ENCODE measurements at places on chromosomes 3 and 15.

DNA sequence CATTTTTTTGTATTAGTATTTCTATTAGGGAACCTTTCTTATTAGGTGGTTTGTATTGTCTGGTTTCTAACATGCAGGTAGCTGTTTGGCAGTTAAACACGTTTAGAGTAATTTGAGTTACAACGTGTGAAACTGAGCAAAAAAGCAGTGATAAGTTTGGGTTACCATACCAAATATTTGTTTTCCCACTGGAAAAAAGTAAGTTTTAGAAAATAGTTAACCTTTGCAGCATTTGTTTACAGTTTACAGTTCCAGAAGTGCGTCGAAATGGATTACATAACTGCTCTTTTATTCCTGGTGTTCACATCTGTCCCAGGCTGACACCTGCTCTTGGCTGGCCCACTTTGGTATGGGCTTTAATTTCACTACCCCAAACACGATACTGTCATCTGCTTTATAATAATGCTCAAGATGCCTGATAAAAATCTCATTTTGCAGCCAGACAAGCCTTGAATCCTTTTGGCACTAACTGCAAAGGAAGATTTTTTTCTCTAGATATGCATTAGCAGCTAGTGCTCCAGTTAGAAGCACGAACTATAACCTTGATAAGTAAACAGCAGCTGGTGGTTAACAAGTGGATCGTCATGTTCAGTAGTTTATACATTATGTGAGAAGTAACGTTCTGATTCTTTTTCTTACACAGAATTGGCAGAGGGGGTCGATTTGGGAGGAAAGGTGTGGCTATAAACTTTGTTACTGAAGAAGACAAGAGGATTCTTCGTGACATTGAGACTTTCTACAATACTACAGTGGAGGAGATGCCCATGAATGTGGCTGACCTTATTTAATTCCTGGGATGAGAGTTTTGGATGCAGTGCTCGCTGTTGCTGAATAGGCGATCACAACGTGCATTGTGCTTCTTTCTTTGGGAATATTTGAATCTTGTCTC, 5.3 kb downstream of the EIF4A2 start:
- DNase-seq = peak; percentile 26

- no peak for DNase-seq
Measured at GRCh38 chr3:194806991-194807630, 121.4 kb downstream of the FAM43A start.

DNA sequence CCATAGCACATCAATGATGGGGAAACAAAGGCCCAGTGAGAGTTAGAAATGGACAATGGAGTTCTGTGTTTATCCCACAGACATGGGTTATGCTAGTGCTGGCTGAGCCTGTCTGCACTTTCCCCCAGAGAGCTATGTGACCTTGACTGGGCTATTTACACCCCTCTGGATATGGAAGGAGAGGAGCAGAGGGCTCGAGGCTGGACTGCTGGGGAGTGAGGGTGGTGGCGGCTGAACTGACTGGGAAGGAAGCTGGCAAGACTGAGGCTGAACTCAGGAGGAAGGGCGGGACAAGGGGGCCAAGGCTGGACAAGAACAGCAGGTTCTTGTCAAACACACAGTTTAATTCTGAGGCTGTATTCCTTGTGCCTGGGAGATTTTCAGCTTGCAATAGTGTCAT, 10.8 kb upstream of the INSYN1 start:
- DNase-seq = no peak

- DNase-seq = no peak
Measured at GRCh38 chr3:185251272-185251671, 2.6 kb downstream of the EHHADH start.

- DNase-seq = peak; percentile 44
Measured at GRCh38 chr3:46923559-46924350, 46.2 kb downstream of the PTH1R start.

All from activated CD4-positive, alpha-beta T cell treated with anti-CD3 and anti-CD28 coated beads, Interleukin-10, Interleukin-2, amounts not matched to agents 100 ng/mL and 50 ng/mL, durations not matched to agents 16 hours and 8 hours (primary cell).